ENCODE measurements at places on chromosomes 16 and 17.

- no peak for DNase-seq
Measured at GRCh38 chr17:44277976-44278375, 10.0 kb upstream of the SLC4A1 start.

DNA sequence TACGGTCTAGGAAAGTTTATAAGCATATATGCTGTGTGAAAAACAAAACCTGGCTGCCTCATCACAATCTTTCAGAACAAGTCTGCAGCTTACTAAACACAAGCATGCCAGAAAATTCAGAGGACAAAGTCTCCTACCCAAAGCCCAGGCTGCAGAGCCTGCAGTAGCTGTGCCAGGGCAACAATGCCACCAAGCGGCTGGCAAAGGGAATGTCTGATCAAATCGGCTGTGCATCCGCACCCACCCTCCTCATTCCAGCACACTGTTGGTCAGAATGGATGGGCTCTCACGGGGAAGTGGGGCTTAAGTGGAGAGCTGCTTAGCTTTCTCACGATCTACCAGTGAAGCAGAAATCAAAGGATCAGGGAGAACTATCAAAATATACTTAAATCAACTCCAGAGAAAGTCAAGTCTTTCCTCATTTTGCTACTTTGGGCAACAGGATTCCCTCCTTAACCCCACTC is 73.5 kb downstream of the CYTH1 start:
- peak; percentile 49 for DNase-seq

- peak; percentile 51 for DNase-seq
Measured at GRCh38 chr16:27232061-27232900, 29.0 kb downstream of the KDM8 start.

DNA sequence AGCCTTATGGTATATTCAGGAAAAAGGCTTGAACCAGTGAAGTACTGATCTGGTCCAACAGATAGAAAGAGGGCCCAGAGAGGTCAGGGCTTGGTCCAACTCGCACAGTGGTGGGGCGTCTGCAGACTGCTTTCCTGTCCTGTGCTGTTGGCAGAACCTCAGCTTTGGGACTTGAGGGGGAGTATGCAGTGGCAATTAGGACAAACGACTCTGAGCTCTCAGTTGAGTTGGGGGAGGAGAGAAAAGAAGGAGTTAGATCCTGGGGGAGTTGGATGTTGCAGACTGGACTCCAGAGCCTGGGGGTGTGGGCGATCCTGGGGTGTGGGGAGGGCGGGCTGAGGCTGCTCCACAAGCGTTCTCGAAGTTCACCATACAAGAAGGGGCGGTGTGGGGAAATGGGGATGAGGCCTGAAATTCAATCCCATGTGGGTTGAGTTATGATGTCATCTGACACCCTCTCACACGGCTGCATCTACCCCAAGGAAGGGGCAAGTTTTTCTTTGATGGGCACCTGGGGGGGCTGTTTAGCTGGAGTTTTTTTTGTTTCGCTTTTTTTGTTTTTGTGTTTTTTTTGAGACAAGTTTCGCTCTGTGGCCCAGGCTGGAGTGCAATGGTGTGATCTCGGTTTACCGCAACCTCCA is 14.6 kb downstream of the GRB7 start:
- peak; percentile 61 for DNase-seq

All from CD8-positive, alpha-beta T cell (primary cell).